ENCODE measurements at places on chromosomes 2 and 18.

- no peak for DNase-seq
Observed at GRCh38 chr2:31390324-31390723, 24.2 kb downstream of the XDH start.

DNA sequence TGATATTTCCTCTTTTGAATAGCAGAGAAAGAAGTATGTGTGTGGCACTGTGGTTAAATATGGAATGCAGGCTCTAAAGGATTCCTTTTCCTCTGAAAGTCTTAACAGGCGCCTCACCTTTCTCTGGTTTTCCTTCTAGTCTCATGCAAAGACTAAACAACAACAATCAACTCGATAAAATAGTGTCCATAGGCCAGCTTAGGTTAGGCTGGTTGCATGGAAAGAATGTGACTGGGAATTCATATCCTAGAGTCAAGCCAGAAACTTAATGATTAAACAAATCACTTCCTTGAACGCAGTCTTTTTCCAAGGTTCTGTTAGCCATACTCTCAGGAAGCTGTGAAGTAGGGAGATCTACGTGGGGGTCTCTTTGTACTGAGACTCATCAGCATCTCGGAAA, 800.8 kb upstream of the ID2 start:
- no peak for DNase-seq

DNA sequence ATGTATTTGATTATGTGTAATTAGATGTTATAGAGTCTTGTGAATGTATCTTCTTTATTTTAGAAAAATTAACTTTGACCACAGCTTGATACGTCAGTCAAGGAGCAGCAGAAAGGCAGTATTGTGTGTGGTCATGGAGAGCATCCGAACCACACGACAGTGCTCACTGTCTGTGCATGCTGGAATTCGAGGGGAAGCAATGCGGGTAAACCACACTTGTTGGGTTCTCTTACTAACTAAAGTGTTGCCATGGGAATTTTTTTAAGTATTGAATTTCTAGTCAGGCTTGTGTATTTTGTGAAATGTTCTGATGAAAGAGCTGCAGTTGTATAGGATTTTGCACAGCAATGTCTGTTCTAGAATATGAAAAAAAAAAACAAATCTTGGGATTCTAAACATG, 4.8 kb downstream of the PJVK start:
- DNase-seq, result no peak

DNA sequence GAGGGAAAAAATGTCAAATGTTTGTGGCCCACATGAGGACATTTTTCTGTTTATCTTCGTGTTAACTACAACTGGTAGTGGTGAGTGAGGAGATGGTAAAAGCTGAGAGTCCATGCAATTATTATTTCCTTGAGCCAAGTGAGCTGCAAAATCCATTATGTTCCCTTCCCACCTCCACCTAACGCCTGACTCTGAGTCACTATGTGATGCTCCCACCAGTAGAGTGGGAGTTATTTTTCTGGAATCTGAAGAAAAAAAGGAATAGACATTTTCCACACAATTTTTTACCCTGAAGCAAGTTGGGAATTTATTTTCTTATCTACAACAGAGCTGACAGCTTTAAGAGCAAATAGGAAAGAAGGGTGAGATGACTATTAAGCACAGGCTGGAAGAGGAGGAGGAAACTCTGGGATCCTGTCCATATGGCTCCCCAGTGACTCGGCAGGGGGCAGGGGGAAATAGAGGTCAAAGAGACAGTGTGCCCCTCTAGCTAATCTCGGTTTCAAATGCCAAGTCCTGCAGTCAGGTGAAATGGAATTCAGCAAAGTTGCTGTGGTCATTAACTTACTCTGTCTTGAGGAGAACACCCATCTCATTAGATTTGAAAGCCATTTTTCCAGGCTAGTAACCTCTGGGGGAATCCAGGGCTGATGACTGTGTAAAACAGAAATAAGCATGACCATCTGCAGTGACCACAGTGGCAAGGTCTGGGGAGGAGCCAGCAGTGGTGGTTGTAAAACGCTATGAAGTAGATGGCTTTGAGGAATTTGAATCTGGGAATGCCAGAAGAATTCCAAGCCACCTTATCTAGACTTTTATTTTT, 463.9 kb downstream of the STK39 start:
- no peak for DNase-seq

GRCh38 chr2:72012886-72013574, 134.6 kb downstream of the CYP26B1 start:
- no peak for DNase-seq
